Right hindlimb (tissue), 1 donor: ENCODE measurements at places on chromosomes 7 and 10.

GRCh38 chr10:5370493-5371352, 6.0 kb downstream of the UCN3 start:
- no peak for DNase-seq

GRCh38 chr10:106181501-106181900, 983.0 kb downstream of the SORCS1 start:
- DNase-seq = no peak

GRCh38 chr7:123820864-123821263, 24.1 kb upstream of the HYAL4 start:
- DNase-seq = no peak

GRCh38 chr7:107150375-107151073, 18.3 kb upstream of the HBP1 start:
- peak; percentile 77 for DNase-seq

DNA sequence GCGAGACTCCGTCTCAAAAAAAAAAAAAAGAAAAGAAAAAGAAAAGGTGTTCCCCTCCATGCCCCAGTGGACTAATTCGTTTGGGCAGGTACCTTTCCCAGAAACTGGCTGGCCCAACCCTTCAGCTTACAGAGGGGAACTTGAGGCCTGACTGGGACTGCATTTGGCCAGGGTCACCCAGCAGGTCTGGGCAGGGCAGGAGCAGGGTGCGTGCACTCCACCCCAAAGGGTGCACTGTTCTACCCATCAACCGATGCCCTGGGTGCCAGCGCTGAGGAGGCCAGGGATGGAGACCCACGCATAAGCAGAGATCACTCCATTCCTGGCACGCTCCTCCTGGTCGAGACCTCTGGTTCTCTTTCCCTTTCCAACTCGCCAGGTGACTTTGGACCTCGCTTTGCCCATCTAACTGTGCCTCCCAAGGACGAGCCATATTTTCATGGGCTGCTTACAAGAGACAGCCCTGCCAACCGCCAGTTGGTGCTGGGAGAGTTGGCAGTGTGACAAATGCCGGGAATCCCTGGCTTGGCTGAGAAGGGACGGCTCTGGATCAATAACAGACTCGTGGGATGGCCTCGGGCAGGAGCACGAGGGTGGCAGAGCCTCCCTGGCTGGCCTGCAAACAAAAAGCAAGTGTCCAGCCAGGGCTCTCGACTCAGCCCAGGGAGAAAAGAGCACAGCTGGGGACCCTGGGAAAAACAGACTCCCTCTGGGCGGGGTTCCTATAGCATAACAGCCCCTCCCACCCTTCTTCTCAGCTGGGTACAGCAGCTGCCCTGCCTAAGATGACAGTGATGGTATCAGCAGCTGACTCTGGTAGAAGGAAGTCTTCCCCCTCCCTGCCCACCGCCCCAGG, 7.9 kb downstream of the HSPB1 start:
- peak; percentile 83 for DNase-seq

GRCh38 chr7:42010751-42011150, 226.3 kb downstream of the GLI3 start:
- DNase-seq = no peak

DNA sequence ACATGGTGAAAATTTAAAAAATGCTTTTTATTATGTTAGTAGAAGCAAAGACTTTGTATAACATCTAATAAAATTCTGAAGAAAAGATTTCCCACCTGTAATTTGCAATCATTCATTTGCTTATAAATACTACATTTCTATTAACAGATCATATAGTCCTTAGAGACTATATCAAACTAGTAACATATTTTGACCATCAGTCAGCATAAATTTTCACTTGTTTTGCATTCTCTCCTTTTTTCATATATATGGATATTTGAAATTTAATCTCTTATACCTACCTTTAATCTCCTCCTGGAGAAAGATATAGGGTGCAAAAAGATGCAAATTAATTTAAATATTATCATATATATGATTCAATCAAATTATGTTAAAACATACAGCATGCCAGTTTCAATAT, 16.9 kb upstream of the TAS2R16 start:
- DNase-seq = no peak

GRCh38 chr10:43035800-43036199, 41.1 kb upstream of the RET start:
- no peak for DNase-seq

GRCh38 chr7:142562688-142563087, 186.6 kb upstream of the PRSS1 start:
- no peak for DNase-seq

DNA sequence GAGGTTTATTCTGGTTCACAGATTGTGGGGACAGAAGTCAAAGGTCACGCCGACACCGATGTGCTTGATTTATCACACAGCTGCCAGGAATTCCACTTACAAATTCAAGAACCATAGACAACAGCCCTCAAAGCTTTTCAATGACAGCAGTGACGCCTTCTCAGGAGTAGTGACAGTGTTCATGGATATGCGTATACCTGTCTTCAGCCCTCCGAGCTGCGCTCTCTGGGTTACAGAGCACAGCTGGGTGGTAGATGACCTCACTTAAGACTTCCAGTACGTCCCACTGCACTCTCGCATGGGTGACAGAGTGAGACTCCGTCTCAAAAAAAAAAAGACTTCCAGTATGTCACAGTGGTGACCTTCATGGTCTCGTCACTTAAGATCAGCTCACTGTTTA, 108.5 kb downstream of the TCERG1L start:
- no peak for DNase-seq

GRCh38 chr10:21280971-21281572, 244.4 kb downstream of the SKIDA1 start:
- DNase-seq = no peak

DNA sequence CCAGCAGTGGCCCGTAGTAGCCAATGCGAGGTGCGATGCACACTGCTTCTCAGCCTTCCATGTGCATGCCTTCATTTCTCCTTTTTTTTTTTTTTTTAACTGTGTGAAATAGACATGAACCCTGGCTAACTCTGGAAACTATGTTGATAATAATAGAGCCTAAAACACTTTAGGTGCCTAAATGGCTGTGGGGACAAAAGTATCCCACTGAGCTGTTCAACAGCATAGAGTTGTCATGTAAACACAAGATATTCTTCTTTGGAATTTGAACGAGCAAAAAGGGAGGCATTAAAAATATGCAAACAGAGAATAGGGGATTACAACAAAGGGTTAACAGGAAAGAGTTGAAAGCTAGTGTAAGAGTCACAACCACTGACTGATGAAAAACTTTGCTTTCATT, 162.1 kb upstream of the NOBOX start:
- no peak for DNase-seq

GRCh38 chr7:11707606-11708193, 124.3 kb downstream of the THSD7A start:
- no peak for DNase-seq

DNA sequence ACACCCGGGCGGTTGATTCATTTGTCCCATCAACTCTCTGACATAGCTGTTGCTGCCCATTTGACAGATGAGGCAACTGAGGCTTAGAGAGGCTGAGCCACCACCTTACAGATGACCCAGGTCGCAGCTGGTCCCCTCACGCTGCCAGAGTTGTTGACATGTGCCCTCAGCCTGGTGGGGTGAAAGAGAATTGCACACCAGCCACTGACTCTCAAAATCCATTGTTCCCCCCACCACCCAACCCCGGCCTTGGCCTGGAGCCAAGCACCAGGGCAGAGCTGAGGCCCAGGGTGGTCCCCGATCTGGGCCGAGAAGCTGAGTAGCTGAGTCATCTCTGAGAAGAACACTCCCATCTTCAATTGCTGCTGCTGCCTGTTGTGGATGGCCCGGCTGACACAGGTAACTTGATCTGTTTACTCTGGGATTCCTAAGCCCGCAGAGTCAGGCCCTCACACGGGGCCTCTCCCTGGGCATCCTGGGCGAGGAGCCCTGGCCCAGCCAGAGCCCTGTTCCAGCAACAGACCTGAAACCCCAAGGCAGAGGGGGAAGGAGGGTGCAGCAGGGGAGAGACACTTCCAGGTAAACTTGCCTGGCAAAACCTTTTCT, 27.5 kb downstream of the PVRIG start:
- DNase-seq = peak; percentile 36

DNA sequence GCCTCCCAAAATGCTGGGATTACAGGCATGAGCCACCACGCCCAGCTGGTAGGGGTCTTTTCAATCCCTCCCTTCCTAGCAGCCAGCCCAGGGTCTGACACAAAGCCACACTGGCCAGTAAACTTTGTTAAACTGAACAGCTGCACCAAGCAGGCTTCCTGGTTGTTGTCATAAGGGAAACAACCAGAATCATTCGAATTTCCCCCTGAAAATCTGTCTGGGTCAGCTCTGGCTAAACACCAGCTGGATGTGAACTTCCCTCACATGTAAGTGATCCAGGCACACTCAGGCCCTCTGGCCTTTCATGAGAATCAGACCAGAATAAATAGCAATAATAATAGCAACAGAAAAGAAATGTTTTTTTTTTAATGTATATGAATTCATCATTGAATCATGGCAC, 7.4 kb downstream of the IMPDH1 start:
- DNase-seq = no peak

DNA sequence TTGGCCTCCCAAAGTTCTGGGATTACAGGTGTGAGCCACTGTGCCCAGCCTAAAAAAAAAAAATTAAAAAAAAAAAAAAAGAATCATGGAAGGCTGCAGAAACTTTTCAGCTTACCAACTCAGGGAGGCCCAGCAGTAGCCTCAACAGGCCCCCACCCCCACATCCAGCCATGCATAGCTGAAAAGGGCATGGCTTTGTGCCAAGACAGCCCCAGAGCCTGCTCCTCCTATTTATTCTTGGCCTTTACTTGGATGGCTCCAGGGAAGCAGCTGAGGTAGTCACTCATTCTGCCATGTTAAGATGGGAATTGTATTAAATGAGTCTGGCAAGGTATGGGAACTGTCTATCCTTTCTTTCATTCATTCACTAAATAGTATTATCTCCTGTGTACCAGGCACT, 13.7 kb upstream of the CNNM2 start:
- no peak for DNase-seq

GRCh38 chr7:90944021-90944420, 320.2 kb upstream of the FZD1 start:
- DNase-seq = no peak

DNA sequence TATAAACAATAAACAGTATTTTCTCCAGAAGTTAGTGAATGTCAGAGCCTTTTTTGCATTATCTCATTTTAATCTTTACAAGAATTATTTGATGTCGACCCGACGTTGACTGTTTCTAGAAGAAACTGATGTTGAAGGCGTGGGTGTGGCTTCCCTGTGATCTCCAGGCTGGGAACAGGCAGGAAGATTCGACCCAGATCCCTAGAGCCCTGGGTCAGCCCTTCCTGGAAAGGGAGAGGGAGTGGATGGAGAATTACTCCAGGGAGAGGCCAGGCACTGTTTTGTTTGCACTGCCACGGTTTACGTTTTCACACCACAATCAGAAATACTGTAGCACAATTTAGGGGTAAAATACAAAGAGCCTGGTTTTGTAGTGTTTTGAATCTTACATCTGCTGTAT, 133.1 kb downstream of the ADARB2 start:
- DNase-seq = no peak

- DNase-seq = no peak
Observed at GRCh38 chr7:121003986-121004685, 15.6 kb downstream of the CPED1 start.

GRCh38 chr10:86804805-86805204, 48.4 kb downstream of the BMPR1A start:
- DNase-seq = no peak

GRCh38 chr10:86732771-86733170, 23.6 kb upstream of the BMPR1A start:
- DNase-seq = peak; percentile 35

DNA sequence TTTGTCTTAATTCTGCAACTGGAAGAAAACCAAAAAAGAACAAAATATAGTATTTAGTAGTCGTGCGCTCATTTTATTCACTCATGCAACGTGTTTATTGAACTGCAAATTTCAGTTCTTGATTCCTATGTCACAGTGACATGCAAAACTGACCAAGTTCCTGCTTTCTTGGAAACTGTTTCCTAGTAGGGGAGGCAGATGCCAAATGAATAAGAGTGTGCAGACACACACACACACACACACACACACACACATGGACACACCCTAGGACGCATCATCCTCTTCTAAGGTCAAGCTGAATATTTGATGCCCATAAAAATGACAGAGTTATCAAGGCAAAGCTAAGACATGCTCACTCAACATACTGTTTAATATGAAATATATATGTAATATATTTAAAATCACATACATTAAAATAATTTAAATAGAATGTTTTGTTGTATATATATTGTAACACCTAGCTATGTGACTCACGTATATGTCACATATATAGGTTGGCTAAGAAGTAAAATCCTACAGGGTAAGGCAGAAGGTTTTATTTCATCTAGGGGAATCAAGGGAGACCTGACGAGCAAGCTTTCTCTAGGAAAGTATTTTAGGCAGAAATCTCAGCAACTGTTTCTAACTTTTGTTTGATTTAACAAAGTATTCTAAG, 79.6 kb downstream of the SVIL start:
- DNase-seq = no peak

DNA sequence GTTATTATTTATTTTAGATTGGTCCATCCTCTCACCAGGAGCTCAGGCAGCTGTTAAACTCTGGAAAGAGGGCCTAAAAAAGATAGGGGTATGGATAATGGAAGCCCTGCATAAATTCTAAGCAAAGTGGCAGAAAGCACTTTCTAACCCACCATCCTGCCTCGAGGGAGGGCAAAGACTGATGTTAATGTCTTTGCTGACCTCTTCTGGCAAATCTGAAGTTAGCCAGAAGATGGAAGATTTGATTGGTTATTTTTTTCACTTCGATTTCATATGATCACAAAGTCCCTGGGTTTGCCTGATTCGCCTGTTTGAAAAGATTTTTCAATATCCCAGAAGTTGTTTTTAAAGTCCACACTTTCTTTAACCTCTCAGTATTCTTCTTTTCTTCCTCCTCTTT, 24.8 kb downstream of the OR9A2 start:
- no peak for DNase-seq

DNA sequence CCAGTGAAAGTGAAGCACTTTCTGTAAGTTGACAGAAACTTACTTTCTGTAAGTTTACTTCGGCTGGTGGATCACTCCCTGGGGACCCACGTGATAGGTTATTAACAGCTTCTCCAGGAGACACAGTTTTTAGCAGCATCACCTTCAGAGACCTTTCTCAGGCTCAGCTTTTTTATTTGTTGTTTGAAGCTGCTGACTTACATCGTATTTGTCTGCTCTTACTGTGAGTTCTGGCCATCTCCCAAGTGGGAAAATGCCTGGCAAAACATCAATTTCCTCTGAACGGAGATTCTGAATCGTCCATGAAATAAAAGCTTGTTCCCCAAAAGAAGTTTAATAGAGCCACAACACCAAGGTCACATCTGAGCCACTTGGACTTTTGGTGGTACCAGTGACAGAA, 178.7 kb upstream of the PODXL start:
- no peak for DNase-seq

GRCh38 chr7:142153400-142153799, 41.9 kb downstream of the MGAM2 start:
- DNase-seq = no peak
